Naive thymus-derived CD8-positive, alpha-beta T cell (primary cell): ENCODE measurements at places on chromosomes 7 and 10.

DNA sequence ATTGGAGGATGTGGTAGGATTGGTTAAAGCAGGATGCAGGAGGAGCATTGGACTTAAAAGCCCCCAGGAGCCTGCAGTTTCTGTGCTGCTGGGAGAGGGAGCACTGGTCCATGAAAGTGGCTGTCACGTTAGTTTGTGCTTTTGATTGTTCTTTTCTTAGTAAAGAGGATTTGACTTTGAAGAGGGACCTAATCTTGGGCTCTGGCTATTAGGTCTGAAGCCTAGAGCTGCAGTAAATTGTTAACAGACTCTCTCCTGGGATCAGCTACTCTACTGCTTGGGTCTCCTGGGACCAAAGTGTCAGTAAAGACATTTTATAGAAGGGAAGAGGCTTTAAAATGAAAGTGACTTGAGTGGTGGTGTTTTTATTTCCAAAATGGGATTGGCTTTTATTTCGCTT, 3.7 kb downstream of the ZFYVE27 start:
- DNase-seq, result no peak

DNA sequence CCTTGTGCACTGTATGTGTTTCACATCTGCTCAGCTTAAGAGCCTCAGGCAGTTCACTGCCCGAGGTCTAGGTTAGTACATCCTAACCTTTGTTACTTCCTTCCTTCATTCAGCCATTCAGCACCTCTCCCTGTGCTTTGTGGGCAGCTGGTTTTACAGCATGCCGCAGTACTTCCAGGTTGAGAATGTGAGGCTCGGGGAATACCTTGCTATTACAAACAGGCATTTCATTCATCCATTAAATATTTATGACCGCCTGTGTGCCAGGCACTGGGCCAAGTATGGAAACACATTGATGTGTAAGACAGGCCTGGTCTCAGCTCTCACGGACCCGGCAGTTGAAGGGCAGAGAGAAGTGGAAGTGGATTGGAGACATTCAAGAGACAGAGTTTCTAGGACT, 82.4 kb downstream of the SHH start:
- no peak for DNase-seq

DNA sequence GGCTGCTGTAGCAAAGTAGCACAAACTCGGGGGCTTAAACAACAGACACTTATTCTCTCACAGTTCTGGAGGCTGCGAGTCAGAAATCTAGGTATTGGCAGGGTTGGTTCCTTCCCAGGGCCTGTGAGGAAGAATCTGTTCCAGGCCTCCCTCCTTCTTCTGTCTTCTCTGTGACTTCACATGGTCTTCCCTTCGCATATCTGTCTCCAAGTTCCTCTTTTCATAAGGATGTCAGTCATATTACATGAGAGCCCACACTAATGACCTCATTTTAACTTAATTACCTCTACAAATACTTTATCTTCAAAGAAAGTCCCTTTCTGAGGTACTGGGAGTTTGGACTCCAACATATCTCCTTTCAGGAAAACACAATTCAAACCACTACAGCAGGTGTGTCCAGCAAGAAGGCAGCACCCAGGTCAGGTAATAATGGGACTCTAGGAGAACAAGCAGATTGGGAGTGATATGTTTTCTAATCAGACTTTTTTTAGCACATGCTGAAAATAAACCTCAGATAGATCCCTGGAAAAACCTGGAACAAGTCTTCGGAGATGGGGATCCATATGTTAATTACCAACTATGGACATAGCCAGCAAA, 11.7 kb downstream of the CREB5 start:
- no peak for DNase-seq

DNA sequence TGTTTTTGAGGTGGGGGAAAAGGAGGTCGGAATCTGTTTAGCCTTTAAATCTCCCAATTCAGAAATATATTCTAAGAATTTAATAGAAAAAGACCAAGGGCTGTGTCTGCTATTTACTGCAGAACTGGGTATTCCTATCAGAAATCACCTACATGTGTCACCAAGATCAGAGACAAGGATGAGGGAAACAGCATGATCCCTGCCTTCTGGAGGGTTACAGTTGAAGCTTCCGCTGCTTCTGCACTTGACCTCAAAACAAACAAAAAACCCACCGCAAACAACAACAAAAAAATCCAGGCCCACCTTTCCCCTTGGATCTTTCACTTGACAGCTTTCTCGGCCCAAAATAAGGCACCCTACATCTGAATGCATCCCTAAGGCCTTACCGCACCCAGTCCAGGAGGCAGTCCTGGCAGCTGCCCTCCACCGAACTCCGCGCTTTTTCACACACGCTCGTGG, 750 bp upstream of the CDK14 start:
- DNase-seq, result no peak

GRCh38 chr10:3982746-3983442, 197.9 kb upstream of the KLF6 start:
- DNase-seq, result no peak
